ENCODE measurements at places on chromosomes 6 and 20. TPM values are rescaled to one million over a fixed set of nuclear protein-coding genes. Genes with fewer than 3 reads are reported as not detected.

GRCh38 chr6:10485406-10485805 is 35.7 kb upstream of the GCNT2 start:
- DNase-seq, result no peak

- no peak for DNase-seq
Measured at GRCh38 chr20:62969179-62969760, 16.8 kb downstream of the SLC17A9 start.

- no peak for DNase-seq
Measured at GRCh38 chr6:90080876-90081481, 186.7 kb downstream of the GJA10 start.

Gene LY86
- polyA plus RNA-seq, result 4.3 TPM

Data from muscle of back (tissue), 13 donors.